Activated gamma-delta T cell (primary cell): ENCODE measurements at places on chromosomes 7 and 10.

DNA sequence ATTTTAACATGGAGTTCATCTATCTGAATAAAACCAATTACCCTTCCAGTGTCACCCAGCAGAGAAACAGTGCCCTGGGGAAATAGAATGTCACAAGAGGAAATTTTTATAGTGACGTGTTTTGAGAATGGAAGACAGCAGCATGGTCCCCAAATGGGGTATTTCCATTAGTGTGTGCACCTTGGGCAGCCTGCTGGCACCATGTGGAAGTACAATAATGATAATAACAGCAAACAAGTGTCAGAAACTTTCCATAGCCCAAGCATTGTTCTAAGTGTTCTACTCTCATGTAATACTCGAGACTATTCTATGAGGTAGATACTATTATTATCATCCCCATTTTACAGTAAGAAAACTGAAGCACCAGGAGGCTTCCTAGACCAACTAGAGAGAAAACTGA lies 2.2 kb upstream of the PDE1C start:
- DNase-seq, result no peak

GRCh38 chr7:50645186-50645585 lies 80.0 kb upstream of the DDC start:
- no peak for DNase-seq

DNA sequence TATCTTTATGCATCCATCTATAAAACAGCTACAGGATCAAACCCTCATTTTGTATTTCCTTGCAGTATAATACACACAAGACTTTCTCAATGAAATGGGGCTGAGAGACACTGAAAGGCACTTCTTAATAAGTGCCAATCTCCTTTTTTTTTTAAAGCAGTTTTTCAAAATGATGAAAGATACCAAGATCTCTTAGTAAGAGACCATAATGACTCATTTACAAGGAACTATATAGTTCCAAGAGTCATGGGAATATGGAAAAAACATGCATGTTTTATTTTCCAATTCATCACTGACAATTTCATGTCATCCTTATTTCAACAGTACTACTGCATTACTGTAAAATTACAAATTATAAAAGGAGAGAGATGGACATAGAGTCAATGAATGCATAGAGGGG lies 973.7 kb downstream of the GATA3 start:
- no peak for DNase-seq

DNA sequence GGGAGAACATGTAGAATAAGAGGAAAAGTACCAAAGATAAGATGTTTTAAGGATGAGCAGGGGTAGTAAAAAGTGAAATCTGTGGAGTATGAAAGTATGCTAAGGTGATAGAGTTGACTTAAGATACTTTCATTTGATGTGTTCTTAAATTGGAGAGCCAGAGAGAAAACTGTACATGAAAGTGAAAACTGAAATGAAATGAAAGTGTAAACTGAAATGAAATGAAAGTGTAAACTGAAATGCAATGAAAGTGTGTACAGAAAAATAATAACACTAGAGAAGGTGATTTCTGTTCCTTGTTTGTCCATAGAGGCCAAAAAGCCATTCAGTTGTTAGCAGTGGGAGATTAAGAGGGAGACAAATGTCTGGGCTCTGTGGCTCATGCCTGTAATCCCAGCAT lies 17.5 kb downstream of the AHR start:
- no peak for DNase-seq

DNA sequence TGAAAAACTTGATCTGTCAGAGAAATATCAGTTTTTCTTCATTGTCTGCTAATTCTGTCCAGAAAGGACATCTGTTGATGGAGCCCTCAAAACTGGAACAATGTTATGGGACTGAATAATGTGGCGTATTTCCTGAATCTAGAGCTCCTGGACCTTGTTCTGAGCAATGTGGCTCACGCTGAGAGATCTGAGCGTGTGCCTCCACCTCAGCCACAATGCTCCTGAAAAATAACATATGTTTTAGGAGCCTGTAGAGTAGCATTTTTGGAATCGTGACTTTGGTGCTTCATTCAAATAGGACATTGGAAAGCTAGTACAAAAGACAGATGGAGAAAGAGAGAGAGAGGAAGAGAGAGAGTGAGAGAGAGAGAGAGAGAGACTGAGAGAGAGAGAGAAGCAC lies 110.3 kb downstream of the BMPER start:
- no peak for DNase-seq
